ENCODE measurements at places on chromosomes 16 and 17.

GRCh38 chr16:86574646-86575045, 3.7 kb upstream of the FOXL1 start:
- DNase-seq: no peak

DNA sequence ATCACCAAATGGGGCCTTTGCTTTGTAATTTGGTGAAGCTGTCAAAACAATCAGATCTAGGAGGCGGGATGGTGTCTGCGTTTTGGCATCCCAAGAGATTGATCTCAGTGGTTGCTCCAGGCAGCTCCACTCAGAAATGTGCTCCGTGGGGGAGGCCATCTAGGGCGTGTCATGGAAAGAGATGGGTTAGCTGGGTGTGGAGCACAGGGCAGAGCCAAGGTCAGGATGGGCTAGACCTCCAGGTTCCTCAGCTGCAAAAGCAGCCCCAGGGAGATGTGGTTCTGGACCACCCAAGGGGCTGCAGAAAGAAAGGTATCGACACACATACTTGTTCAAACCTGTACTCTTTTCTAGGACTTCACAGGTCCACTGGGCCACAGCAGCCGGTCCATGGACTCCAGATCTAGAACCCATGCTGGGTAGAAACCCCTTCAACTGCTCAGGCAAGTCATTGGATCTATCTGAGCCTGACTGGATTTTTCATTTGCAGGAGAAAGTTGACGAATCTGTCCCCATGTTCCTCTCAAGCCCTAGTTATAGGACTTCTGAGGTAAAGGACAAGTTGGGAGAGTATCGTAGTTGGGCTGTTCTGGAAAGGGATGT, 270.2 kb upstream of the RPL38 start:
- no peak for DNase-seq

GRCh38 chr16:8631818-8632465, 10.4 kb downstream of the METTL22 start:
- DNase-seq: no peak

GRCh38 chr17:79305376-79305767, 230.7 kb downstream of the ENGASE start:
- no peak for DNase-seq

All from hippocampal formation (tissue), 2 donors.